Neural progenitor cell (in vitro differentiated cells): ENCODE measurements at places on chromosomes 4 and X. TPM values are rescaled to one million over a fixed set of nuclear protein-coding genes. Genes with fewer than 3 reads are reported as not detected.

- no peak for DNase-seq
- no peaks in the 10 kb centered on the region for H3K36me3 ChIP-seq
- no peaks in the 10 kb centered on the region for H3K27me3 ChIP-seq
- H3K27ac ChIP-seq: no peak overlapping the region
- H3K4me3 ChIP-seq: no peak overlapping the region
- H3K4me1 ChIP-seq: no peaks in the 10 kb centered on the region
Measured at GRCh38 chr4:143420227-143420626, 83.6 kb downstream of the GAB1 start.

DNA sequence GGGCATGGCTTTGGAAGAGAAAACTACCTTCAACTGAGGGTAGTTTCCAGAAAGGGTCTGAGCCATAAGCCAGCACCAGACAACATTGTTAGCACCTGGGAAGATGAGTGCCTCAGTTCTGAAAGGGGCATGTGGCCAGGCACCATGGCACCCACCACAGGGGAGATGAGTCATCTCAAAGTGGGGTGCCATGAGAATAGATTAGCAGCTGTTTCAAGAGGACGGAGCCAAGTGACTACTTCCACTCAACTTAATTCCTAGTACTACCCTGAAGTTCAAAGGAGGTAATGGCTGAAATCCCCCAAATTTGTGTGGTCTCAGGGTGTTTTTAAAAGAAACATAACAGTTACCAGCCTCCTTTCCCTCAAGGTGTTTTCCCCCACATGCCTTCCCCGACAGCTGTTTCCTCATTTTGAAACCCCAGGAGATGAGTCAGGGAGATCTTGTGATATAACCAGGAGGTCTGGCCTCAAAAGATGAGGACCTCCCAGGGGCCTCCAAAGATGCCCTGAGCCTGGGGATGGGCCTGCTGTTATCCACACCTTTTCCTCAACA is 27.8 kb upstream of the FTHL17 start:
- H3K27me3 ChIP-seq: no peaks in the 10 kb centered on the region
- H3K4me1 ChIP-seq: no peaks in the 10 kb centered on the region
- H3K27ac ChIP-seq: no peak overlapping the region
- no peaks in the 10 kb centered on the region for H3K36me3 ChIP-seq
- no peak overlapping the region for H3K4me3 ChIP-seq

DNA sequence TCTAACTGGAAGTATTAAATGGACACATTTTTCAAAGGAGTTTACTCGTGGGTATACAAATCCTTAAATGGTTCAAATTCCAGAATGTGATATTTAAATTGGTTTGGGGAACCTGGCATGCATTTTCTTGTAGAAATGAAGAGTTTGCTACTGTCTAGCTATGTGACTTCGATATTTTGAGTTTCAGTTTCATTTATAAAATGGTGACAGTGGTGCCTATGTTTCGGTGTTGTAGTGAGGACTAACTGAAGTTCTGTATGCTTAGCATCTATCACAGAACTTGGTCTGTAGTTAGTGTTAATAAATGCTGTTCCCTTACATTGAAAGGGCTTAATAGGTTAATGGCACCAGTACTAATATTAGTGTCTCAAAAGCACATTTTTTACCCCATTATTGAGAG is 29.4 kb downstream of the TRPC5 start:
- no peaks in the 10 kb centered on the region for H3K27me3 ChIP-seq
- no peaks in the 10 kb centered on the region for H3K36me3 ChIP-seq
- no peak overlapping the region for H3K4me3 ChIP-seq

The ETDA gene
- total RNA-seq: not detected in 2 replicates

The TMEM255A gene
- total RNA-seq: 2.0 and 3.5 TPM in 2 replicates

The SOX3 gene
- total RNA-seq: 20.4 and 38.7 TPM in 2 replicates
